ENCODE measurements at places on chromosomes 6 and 20.

GRCh38 chr6:165487950-165488349 lies 175.1 kb downstream of the PDE10A start:
- DNase-seq, result no peak

GRCh38 chr20:59374261-59374660 lies 73.8 kb downstream of the EDN3 start:
- no peak for DNase-seq

DNA sequence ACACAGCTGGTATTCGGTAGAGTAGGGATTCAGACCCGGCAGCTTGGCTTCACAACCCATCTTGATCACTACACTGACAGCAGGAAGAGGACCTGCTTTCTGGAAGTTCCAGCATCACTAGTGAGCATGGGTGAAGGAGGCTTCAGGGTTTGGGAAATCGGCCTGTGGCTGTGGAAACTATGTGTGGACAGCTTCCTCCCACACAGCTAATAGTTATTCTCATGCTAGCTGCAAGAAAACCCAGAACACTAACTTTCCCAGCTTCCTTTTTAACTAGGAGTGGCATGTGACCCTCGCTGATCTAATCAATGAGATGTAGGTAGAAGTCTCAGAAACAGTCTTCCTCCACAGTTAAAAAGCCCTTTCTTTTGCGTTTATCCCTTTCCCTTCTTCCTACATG lies 36.3 kb upstream of the SIRPA start:
- DNase-seq, result no peak

DNA sequence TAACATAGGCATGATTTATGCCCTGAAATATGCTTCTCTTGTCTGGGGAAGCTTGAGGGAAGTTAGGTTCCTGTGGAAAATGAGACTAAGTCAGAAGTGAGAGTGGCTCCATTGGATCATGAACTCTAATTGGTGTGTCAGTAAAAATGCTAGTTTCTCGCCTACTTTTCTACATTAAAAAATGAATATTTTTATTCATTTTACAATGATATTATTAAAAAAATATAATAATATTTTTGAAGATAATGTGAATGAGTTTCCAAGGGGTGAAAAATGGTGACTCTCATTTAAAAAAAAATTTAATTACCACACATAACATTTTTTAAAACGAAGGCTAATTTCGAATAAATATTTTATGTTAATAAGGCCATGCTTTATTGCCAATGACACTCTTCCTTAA lies 84.2 kb downstream of the HIVEP1 start:
- no peak for DNase-seq

DNA sequence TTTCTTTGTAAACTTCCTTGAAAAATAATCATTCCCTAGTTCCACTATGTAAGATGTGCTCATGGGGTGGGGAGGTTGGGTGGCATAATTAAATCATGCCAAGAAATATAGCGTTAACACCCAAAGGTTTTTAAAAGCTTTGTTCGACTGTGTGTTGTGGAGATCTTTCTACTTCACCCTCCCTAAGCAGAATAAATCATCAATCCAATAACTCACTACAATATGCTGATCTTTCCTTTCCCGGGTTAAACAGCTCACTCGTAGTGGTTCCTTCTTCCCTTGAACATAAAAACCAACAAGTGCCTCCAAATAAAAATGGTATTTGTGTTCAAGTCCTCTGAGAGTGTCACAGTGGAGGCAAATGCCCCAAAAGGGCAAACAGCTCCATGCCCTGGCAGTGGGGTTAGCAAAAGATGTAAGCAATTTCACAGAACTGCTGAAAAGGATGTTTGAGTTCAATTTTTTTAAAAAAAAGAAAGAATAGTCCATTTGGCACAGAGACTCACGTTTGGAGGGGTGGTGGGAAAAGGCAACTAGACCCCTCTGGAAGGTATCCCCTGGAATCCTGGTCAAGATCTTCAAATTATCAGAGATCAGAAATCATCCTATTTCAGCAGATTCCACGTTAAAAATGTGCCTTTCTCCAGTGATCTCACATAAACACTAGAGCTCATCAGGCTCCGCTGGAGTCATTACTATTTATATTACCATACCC lies 99.1 kb downstream of the TFAP2A start:
- DNase-seq, result no peak

DNA sequence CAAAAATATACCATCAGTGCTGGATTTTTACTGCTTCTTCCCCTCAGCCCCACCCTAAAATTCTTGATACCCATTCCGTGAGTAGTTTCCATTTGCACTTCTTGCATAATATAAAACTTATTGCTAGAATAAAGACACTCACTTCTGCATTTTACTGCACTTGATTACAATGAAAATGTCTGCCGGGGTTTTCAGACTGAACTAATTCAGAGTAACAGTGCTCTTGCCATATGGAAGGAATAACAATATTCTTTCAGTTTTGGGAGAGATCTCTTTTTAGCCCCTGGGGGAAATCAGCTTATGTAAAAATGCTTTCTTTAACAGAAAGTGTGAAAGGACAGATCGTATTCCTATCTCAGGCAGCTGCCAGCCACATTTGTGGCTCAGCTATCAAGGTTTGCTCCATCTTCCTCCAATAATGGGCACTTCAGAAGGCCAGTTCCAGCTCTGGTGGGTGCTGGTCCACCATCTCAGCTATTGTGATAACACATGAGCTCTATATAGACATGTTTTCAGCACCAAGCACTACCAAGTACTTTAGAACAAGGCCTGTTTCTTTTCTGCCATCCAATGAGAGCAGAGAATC lies 8.9 kb downstream of the SMLR1 start:
- no peak for DNase-seq

- no peak for DNase-seq
Measured at GRCh38 chr6:4349323-4349722, 213.9 kb upstream of the ECI2 start.

- no peak for DNase-seq
Measured at GRCh38 chr6:21942897-21943296, 349.3 kb downstream of the SOX4 start.

DNA sequence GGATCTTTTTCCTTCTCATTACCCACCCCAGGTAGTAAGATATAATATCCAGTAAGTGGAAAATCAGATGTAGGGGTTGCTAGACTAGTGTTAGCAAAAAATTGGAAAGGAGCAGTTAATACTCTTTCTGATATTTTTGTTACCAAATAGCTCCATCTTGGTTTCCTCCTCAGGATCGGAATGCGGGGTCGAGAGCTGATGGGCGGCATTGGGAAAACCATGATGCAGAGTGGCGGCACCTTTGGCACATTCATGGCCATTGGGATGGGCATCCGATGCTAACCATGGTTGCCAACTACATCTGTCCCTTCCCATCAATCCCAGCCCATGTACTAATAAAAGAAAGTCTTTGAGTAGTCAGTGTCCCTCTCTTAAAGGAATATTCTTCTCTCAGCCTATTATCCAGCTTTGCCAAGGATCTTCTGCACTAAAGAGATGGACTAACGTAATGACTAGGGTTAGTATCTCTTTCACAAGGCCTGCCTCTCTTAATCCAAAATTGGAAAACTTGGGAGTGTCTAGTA lies 1.5 kb downstream of the ROMO1 start:
- DNase-seq, result no peak

DNA sequence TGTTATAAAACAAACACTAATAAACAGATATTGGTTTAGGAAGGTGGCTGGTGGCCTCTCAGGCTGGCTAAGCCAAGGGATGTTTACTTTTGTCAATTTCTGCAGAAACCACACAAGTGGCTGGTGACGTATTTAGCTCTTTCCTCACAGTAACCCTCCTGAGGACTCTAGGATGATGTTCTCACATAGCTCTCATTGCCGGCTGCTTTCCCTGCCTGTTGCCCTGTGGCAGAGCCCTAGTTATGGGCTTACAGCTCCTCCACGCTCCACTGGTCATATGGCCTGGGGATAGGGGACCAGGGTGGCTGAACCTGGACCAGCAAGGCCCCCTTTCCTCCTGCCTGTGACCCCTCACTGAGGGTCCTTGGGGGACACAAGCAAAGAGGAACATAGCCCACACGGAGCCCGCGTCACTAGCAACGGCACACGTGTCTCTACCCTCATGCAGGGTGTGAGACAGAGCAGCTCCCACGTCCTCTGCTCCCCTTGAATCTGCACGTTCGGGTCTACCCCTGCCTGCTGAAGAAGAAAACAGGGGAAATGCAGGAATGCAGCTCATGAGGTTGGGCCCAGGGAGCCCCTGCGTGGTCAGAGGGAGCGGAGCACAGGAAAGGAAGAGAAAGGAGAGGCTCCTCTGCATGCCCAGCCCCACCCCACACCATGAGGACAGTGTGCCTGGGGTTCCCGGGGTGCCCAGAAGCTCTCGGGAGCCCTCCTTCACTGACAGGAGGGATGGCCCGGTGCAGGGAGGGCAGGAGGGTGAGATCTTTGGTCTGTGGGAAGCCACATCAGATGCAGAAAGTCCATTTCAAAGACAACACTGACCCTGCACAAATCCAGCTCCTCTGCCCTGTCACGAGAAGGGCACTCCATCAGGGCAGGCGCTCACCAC lies 13.9 kb downstream of the RAMACL start:
- no peak for DNase-seq

DNA sequence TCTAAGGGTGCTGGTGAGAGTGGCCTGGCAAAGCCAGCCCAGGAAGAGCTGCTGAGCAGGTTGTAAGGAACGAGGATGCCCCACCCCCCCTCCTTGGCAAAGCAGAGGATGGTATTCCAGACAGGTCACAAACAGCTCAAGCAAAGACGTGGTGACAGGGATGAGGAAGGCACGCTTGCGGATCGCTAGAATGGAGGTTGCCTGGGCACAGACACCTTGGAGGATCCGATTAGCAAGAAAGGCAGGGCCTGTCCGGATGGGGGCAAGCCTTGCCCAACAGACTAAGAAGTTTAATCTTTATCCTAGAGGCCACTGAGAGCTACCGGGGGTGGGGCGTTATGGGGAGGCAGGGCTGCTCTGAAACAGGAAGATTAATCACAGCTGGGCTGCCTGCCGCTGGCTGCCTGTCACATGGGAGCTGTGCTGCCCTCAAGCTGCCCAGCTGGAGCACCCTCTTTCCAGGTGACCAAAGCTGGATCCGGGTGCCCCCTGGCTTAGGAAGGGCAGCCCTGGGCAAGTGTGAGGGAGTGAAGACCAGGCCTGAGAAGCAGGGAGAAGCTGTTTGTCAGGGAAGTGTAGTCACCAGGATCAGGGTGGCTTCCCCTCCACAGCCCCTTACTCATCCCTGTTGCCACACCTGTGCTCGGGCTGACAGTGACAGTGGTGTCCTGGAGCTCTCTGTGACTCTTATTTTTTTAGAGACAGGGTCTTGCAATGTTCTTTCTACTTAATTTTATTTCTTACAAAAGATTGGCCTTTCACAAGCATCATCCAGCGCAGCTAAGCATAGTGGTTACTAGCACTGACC lies 9.1 kb upstream of the MAPK13 start:
- no peak for DNase-seq

- DNase-seq, result no peak
Measured at GRCh38 chr6:28867086-28867409, 56.7 kb downstream of the TRIM27 start.

GRCh38 chr20:41632896-41633295 lies 14.7 kb upstream of the CHD6 start:
- DNase-seq, result no peak

DNA sequence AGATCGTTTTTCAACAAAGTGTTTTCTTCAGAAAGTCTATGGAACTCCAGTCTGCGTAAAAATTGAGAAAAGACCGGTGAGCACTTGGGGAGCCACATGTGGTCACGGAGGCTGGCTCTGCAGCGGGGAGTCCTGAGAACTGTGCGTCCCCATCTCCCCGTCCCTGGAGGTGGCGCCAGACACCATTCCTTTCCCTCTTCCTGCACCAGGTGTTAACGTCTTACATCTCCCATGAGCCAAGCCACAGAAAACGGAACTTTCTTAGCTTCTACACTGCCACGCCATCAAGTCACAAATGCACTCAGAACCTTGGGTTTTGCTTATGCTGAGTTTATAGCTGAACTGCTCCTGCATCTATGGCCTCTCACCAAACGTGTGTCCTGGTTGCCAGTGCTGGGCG lies 62.6 kb downstream of the GINS1 start:
- no peak for DNase-seq

- no peak for DNase-seq
Measured at GRCh38 chr6:30450909-30451841, 38.1 kb upstream of the HLA-E start.

GRCh38 chr6:149898966-149899365 lies 1.1 kb upstream of the RAET1E start:
- no peak for DNase-seq

- no peak for DNase-seq
Measured at GRCh38 chr6:81194374-81194773, 558.1 kb downstream of the TENT5A start.
